ENCODE measurements at places on chromosomes 13 and 19.

- no peak for DNase-seq
Observed at GRCh38 chr19:11781295-11782057, 14.7 kb downstream of the ZNF441 start.

DNA sequence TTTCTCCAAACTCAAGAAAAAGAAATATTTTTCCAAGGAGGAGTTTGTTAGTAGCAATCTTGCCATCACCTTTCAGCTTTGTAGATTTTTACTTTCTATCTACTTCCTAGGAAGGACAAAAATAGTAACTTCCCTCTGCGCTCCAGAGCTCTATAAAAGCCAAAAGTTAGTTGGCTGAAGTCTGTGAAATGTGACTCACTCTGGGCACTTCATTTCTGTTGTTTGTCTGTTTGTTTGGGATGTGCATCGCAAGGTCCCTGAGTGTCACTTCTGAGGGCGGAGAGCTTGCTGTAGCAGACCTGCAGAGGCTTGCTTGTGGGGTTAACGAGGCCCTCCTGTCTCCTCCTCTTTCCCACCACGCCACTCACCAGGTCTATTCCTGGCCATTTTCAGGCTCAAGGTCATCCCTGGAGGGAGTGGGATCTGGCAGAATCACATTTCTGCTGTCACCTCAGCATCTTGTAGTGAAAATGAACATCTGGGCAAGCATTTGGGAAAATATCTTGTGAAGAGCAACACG lies 307.6 kb downstream of the GPC6 start:
- DNase-seq: no peak

- DNase-seq: no peak
Observed at GRCh38 chr19:7823686-7824301, 6.2 kb upstream of the EVI5L start.

- DNase-seq: peak; percentile 82
Observed at GRCh38 chr19:5987077-5987818, 9.3 kb upstream of the RANBP3 start.

GRCh38 chr13:75830842-75831241 lies 194.7 kb downstream of the LMO7 start:
- DNase-seq: no peak

GRCh38 chr13:110712081-110712848 lies 1.2 kb upstream of the ING1 start:
- peak; percentile 89 for DNase-seq
